ENCODE measurements at places on chromosomes 11 and 22. TPM values are rescaled to one million over a fixed set of nuclear protein-coding genes. Genes with fewer than 3 reads are reported as not detected.

Gene DDIAS
- 15.4 TPM for total RNA-seq

DNA sequence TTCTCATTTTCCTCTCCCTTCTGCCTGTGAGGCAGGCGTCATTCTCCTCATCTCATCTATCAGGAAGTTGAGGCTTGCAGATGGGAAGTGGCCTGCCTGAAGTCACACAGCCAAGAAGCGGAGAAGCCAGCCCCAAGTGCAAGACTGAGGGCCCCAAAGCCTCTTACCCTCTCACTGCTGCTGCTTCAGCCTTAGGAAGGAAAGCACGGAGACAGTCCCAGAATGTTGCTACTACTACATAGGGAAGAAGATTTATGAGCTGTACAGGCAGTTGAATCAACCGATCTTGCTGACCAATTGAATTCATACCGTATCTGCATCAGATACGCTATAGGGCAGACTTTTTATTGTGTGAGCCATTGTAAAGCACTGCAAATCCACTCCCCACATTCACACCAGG, 89.0 kb downstream of the CWC15 start:
- DNase-seq: no peak
- H3K4me1 ChIP-seq: no peaks in the 10 kb centered on the region
- no peak overlapping the region for H3K4me3 ChIP-seq
- H3K27ac ChIP-seq: no peak overlapping the region
- H3K36me3 ChIP-seq: peaks cover 5% of the 10 kb centered on the region

GRCh38 chr22:27970596-27971220, 51.7 kb upstream of the PITPNB start:
- no peaks in the 10 kb centered on the region for H3K36me3 ChIP-seq
- DNase-seq: no peak
- no peaks in the 10 kb centered on the region for H3K4me1 ChIP-seq
- no peak overlapping the region for H3K4me3 ChIP-seq
- H3K27ac ChIP-seq: no peak overlapping the region

GRCh38 chr22:46125311-46125710, 25.0 kb upstream of the PPARA start:
- H3K36me3 ChIP-seq: no peaks in the 10 kb centered on the region
- H3K27me3 ChIP-seq: no peaks in the 10 kb centered on the region
- no peak overlapping the region for H3K4me3 ChIP-seq
- no peak overlapping the region for H3K27ac ChIP-seq
- no peak for DNase-seq

Measured in K562 (cell line).